ENCODE measurements at places on chromosomes 4 and X.

GRCh38 chr4:183468210-183469095, 24.0 kb downstream of the CDKN2AIP start:
- no peak for DNase-seq

DNA sequence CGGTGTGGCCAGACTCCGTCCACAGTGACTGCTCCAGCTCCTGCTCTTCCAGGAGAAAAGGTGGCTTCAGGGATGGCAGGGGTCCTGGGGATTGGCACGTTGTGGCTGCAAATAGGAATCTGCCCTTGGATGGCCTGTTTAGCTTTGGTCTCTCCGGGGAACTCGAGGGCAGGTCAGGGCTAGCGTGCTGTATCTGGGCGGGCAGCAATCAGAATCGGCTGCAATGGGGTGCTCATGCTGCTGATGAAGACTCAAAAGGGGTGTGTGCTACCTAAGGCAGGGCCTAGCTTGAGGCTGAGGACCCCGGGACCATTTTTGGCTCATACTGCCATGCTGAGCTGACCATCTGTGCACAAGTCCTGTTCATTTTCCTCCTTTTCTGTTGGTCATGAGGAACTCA, 51.3 kb downstream of the RGS12 start:
- DNase-seq, result no peak

GRCh38 chrX:7028246-7028645, 119.3 kb upstream of the STS start:
- no peak for DNase-seq

DNA sequence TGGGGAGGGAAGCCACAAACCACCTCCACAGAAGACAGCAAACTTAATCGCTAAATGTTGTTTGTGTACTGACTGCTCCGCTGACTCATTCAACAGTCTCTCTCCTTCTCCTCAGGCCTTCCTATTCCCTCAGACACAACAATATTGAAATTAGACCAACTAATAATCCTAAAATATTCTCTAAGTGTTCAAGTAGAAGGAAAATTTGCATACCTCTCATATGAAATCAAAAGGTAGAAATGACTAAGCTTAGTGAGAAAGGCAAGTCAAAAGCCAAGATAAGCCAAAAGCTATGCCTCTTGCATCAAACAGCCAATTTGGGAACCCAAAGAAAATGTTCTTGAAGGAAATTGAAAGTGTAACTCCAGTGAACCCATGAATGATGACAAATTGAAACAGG, 75.7 kb upstream of the ARHGAP24 start:
- DNase-seq, result no peak

GRCh38 chr4:10582059-10582686, 102.4 kb downstream of the CLNK start:
- DNase-seq, result peak; percentile 10

DNA sequence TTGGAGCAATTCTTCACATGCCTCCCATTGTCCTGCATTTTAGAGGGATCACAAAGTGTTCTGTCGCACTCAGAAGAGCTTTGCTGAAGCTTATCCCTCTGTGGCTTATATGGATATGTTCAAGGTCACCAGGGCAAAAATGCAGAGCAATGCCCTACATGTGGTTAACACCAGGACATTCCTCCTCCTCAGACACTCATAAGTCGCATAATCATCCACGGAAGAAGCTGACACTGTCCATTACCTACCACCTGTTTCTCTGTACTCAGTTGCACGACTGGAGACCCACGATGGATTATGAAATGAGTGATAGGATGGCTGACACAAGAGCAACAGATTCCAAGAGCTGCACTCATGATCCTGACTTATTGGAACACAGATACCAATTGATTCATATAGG, 68.7 kb upstream of the PRDX4 start:
- DNase-seq, result no peak

- DNase-seq, result no peak
Observed at GRCh38 chrX:30144971-30145731, 70.2 kb upstream of the MAGEB2 start.

DNA sequence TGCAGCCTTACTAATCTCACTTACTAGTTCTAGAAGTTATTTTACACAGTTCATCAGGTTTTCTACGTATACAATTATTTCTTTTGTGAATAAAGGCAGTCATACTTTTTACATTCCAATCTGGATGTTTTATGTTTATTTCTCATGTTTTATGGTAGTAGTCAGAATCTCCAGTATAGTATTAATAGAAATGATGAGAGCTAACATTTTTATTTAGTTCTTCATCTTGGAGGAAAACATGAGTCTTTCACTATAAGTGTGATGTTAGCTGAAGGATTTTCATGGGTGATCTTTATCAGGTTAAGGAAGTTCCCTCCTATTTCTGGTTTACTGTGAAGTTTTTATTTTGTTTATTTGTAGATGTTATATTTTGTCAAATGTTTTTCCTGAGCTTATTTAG, 256.1 kb upstream of the GIMD1 start:
- DNase-seq, result no peak

- DNase-seq, result no peak
Observed at GRCh38 chrX:136215559-136215958, 35.6 kb downstream of the MAP7D3 start.

DNA sequence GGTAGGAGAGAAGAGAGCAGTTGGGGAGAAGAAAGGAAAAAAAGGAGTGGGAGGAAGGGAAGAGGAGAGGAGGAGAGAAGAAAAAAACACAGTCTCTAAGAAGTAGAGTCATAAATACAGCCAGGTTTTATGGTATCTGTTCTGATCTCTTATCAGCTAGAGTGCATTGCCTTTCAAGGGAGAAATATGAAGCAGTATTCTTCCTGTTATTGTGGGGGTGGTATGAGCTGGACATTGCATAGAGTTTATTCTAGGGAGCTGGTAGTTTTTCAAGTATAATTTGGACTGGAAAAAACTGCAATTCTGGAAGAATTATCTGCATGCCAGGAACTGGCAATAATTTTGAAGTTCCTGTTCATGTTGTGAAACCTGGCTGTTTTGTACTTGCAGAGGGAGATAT, 54.9 kb upstream of the TAB3 start:
- DNase-seq, result no peak

DNA sequence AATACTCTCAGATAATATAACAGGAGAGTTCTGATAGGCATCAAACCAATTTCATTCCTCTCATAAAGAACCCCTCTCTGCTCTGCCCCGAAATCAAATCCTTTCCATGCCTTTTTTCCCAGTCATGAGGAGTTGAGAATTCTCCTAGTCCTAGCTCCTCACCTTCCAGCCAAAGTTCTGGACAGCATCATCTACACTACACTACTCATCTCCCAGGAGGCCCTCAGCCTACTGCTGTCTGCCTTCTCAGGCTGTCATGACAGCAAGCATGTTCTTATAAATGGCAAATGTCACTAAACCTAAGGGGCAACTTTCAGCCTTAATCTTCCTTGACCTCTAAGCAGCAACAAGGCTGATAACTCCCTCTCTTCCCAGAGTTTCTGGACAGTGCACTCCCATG, 26.6 kb downstream of the MAPK10 start:
- no peak for DNase-seq

DNA sequence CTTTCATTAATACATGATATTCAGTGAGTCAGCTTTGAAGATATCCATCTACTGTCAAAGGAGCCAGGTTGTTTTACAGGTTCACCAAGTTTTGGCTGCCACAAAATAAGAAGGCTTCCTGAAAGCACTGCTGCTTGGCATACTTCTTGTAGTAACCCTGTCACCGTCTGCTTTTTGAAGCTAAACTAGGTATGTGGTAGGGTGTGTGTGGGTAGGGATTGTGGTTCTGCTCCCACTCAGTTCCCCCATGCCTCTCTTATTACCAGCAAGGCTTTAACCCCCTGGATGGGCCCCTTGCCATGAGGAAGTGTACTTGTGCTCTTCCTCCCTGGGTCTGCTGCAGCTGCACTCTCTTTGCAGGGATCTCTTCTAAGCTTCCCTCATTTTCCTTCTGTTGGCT, 191.2 kb downstream of the BANK1 start:
- DNase-seq, result no peak

- DNase-seq, result no peak
Observed at GRCh38 chrX:45758319-45758718, 557.6 kb upstream of the DIPK2B start.

GRCh38 chrX:119477812-119478232, 9.6 kb downstream of the SLC25A5 start:
- no peak for DNase-seq

DNA sequence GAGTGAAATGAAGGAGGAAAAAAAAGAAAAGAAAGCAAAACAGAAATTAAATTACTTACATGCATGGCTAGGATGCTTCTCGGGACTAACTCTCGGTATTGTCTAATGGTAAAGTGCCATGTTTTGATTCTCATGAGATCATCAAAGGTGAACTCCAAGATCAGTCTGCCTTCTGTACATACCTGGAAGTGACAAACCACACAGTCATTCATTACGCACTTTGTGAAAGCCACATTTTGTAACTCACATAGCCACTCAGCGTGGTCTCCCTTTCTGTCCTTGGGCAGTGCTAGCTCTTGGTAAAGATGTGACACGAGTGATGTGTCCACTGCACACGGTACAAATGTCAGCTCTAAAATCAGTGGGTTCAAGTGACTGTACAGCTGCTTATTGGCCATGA, 309.8 kb downstream of the LDB2 start:
- no peak for DNase-seq

DNA sequence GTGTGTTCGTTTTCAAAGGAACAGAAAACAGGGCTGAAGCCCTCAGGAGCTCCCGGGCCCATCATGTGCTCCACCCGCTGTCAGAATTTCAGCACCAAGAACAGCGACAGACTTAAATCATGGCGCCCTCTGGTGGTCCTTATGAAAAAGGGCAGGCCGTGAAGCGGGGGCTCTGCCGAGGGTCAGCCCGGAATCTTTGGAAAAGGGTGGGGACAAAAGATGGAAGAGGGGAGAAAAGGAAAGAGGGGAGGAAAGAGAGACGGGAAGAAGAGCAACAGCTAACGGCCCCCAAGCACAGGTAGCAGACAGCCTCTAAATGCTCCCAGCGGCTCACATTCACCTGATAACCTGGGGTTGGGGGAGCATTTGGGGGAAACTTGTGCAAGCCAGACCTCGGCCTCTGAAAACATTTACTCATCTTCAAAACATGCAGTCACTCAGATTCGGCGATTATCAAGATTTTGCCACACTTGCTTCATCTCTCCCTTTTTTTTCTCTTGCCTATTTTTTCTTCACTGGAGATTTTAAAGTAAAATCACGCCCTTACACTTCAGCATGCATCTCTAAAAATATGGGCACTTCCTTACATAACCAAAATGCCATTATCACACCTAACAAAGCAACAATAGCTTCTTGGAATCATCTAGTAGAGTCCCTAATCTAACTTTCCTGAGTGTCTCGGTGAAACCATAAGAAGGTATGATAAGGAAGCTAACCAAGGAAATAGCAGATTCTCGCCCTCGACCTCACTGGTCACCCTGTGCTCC, 28.1 kb upstream of the MAN2B2 start:
- DNase-seq, result no peak

- no peak for DNase-seq
Observed at GRCh38 chr4:69759189-69759604, 1.2 kb downstream of the SULT1B1 start.

DNA sequence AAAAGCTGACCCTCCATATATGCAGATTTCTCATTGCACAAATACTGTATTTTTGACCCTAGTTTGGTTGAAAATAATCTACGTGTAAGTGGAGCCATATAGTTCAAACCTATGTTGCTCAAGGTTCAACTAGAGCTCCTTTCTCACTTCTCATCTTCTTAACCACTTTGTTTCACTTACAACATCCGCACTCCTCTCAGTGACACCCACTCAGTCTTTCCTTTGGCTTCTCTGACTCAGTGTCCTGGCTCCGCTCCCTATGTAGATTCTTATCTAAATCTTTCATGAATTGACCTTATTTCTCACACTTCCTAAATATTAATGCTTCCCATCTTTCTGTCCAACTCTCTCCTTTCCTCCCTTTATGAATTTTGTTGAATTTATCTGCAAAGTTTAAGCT, 32.9 kb upstream of the DKK2 start:
- DNase-seq, result no peak

DNA sequence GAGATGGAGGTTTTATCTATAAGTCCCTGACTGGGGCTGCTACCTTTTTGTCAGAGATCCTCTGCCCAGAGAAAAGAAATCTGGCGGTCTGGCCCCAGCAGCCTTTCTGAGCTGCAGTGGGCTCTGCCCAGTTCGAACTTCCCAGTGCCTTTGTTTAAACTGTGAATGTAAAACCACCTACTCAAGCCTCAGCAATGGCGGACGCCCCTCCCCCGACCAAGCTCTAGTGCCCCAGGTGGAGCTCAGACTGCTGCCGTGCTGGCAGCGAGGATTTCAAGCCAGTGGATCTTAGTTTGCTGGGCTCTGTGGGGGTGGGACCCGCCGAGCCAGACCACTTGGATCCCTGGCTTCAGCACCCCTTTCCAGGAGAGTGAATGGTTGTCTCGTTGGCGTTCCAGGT, 121.8 kb downstream of the TSPAN5 start:
- no peak for DNase-seq

- DNase-seq, result peak; percentile 30
Observed at GRCh38 chrX:45850775-45851433, 650.2 kb upstream of the DIPK2B start.
